Heart right ventricle (tissue), 16 donors: ENCODE measurements at places on chromosomes 11 and 22. TPM values are rescaled to one million over a fixed set of nuclear protein-coding genes. Genes with fewer than 3 reads are reported as not detected.

DNA sequence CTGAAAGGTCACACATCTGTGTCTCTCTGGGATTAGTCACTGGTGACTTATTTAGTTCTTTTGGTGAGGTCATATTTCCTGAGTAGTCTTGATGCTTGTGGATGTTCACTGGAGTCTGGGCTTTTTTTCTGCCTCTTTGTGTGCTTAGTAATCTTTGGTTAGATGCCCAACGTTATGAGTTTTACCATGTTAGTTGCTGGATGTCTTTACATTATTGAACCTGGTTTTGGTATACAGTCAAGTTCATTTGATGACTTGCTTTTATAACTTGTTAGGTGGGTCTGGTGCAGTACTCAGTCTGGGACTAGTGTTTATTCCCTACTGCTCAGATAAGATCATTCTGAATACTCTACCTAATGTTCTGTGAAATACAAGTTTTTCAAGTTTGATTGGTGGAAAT is 26.2 kb upstream of the SLC37A2 start:
- H3K27me3 ChIP-seq: no peaks in the 10 kb centered on the region
- H3K27ac ChIP-seq: no peak overlapping the region
- no peak for DNase-seq
- H3K4me1 ChIP-seq: no peaks in the 10 kb centered on the region
- H3K4me3 ChIP-seq: no peak overlapping the region
- H3K36me3 ChIP-seq: no peaks in the 10 kb centered on the region

DNA sequence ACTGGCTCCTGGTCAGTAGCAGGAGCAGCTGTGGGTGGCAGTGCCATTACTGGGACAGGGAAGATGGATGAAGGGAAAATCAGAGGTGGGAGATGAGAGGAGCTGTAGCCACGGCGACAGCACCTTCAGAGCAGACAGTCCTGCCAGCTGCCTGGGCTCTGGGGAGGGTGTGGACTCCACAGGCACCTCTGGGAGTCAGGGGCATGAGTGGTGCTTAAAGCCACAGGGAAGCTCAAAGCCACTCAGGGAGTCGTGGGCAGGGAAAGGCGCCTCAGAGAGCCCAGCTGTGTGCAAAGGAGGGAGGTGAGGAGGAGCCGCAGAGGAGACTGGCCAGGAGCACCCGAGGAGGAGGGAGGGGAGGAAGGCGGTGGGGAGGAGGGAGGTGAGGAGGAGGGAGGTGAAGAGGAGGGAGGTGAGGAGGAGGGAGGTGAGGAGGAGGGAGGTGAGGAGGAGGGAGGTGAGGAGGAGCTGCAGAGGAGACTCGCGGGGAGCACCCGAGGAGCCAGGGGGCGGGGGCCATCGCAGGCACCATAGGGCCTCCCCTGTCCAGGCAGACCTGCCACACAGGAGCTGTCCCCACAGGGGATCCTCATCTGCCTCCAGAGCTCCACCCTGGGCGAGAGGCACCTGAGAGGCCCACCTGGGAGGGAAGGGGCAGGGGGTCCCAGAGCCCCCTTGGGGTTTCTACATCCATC is 977.6 kb downstream of the BRD1 start:
- H3K36me3 ChIP-seq: no peaks in the 10 kb centered on the region
- no peaks in the 10 kb centered on the region for H3K4me1 ChIP-seq
- no peaks in the 10 kb centered on the region for H3K27me3 ChIP-seq
- DNase-seq: no peak
- H3K27ac ChIP-seq: no peak overlapping the region
- H3K4me3 ChIP-seq: no peak overlapping the region

DNA sequence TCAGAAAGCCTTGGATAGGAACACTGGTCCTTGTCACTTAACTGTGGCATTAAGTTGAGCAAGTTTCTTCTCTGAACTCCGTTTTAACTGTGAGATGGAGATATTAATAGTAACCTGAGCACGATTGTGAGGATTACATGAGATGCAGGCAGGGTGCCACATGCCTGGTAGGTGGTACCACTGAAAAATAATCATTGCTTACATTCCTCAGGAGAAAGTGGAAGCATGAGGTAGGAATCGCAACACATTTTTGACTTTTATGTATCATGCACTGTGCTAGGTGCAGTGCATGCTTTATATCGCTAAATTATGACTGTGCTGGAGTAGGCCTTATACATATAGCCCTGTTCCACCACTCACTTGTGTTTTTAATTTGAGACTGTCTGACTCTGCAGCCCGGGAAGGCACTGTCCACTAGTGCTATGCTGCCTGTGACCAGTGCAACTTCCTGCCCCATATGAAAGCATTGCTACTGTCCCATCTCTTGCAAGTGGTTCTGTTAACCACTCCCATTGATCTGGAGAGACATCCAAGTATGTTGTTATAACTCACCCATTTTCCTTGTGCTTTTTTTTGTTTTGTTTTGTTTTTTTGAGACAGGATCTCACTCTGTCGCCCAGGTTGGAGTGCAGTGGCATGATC is 1.0 kb downstream of the UQCR10 start:
- peaks cover 40% of the 10 kb centered on the region for H3K4me1 ChIP-seq
- no peaks in the 10 kb centered on the region for H3K27me3 ChIP-seq
- peaks cover 5% of the 10 kb centered on the region for H3K36me3 ChIP-seq
- DNase-seq: no peak
- H3K4me3 ChIP-seq: peak overlapping the region; percentile 52

- H3K4me3 ChIP-seq: no peak overlapping the region
- DNase-seq: no peak
- no peaks in the 10 kb centered on the region for H3K4me1 ChIP-seq
- H3K27me3 ChIP-seq: no peaks in the 10 kb centered on the region
- H3K27ac ChIP-seq: no peak overlapping the region
Observed at GRCh38 chr11:11786234-11786633, 55.5 kb upstream of the USP47 start.

DNA sequence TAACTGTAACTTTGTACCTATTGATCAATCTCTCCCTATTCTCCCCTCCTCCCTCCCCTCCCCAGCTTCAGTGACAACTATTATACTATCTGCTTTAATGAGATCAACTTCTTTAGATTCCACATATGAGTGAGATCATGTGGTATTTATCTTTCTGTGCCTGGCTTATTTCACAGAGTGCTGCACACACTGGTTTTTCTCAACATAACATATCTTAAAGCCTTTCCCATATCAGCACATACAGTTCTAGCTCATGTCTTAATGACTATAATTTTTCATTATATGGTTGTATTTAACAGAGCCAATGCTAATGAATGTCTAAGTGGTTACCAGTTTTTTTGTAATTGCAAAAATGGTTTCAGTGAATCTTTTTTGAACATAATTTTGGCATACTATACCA is 340.3 kb upstream of the DDI1 start:
- H3K4me1 ChIP-seq: no peaks in the 10 kb centered on the region
- H3K36me3 ChIP-seq: no peaks in the 10 kb centered on the region
- DNase-seq: no peak
- no peak overlapping the region for H3K27ac ChIP-seq
- no peaks in the 10 kb centered on the region for H3K27me3 ChIP-seq
- no peak overlapping the region for H3K4me3 ChIP-seq

DNA sequence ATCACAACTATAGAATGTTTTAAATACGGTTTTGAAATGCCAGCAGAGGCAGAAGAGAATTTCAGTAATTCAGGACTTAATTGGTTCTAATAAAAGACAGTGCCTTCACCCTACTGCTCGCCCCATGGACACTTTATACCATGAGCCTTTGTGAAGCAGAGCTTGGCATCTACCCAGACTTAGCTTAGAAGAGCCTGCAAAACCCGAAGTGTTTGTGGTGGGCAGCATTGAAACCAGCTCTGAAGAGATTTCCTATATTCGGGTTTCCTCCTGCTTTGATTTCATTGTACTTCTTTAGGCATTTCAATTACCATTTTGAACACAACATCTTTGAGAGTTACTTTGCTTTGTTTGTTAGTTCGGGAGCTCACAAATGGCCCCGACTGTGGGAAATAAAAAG is 185.1 kb upstream of the MTNR1B start:
- no peaks in the 10 kb centered on the region for H3K4me1 ChIP-seq
- H3K4me3 ChIP-seq: no peak overlapping the region
- DNase-seq: no peak
- H3K36me3 ChIP-seq: no peaks in the 10 kb centered on the region
- no peak overlapping the region for H3K27ac ChIP-seq

DNA sequence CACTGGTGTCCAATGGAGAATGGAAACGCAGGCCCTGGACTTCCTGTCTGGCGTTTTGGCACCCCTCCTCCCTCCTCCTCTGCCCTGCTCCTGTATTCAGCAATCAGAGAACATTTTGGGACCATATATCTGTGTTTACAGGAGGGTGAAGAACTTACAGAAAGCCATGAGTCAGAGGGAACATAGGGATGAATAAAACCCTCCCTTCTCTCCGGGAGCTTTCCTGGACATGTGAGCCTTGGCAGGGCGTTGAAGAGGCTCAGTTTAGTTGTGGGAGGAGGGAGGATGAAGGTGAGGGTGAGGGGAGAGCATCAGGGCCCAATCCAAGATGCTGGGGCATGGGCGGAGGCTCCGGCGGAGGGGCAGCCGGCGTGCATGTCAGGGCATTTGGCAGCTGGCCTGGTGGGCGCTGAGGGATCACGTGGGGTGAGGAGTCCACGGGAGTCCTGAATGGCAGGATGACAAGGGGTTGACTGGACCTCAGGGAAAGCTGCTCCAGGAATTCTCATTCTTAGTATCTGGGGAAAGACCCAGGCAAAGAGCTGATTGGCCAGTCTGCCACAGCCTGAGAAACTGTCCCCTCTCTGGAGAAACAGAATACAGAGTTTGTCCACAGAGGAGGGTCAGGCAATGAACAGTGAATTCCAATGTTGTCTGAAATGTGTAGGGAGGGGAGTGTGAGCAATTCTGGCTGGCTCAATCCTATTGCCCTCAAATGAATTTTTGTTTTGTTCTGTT is 28.9 kb downstream of the MICAL2 start:
- H3K27ac ChIP-seq: peak overlapping the region; percentile 71
- no peak for DNase-seq
- H3K27me3 ChIP-seq: no peaks in the 10 kb centered on the region
- H3K4me1 ChIP-seq: peaks cover 75% of the 10 kb centered on the region
- H3K36me3 ChIP-seq: peaks cover 8% of the 10 kb centered on the region
- H3K4me3 ChIP-seq: no peak overlapping the region

- H3K36me3 ChIP-seq: no peaks in the 10 kb centered on the region
- H3K4me3 ChIP-seq: peak overlapping the region; percentile 53
- peaks cover 72% of the 10 kb centered on the region for H3K4me1 ChIP-seq
- peak overlapping the region; percentile 88 for H3K27ac ChIP-seq
- DNase-seq: no peak
- H3K27me3 ChIP-seq: no peaks in the 10 kb centered on the region
Observed at GRCh38 chr11:118909619-118910308, 16.0 kb downstream of the BCL9L start.

- H3K27me3 ChIP-seq: no peaks in the 10 kb centered on the region
- H3K4me3 ChIP-seq: no peak overlapping the region
- peaks cover 12% of the 10 kb centered on the region for H3K4me1 ChIP-seq
- peak overlapping the region; percentile 45 for H3K27ac ChIP-seq
- peak; percentile 35 for DNase-seq
Observed at GRCh38 chr22:33909075-33909458, 11.2 kb downstream of the LARGE1 start.

TSKU gene
- 13.7 TPM for polyA plus RNA-seq

DNA sequence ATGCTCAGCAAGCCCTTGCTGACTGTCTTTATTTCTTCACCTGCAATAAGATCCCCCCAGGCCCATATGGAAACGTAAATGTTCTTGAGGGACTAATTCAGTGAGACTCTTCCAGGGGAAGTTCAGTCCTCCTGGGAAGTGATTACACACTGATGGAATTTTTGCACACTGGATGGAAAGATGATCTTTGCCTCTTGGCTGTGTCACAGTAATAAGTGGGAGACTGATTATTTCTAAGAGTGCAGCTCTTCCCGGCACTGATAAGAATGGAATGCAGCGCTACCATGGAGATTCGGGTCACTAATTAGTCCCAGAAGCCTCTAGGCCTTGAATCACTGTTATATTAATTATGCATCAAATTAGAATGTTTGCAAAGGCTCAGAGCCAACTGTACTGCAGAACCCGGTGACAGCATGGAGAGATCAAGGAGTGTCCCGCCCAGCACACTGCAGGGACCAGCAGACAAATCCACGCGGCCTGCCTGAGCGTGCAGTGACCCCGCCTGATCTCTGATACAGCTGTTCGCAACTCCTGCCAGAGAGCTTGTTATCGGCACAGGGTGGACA is 178.3 kb downstream of the SNX19 start:
- peak; percentile 72 for DNase-seq
- no peaks in the 10 kb centered on the region for H3K27me3 ChIP-seq

GRCh38 chr22:21652547-21653545 is 10.7 kb downstream of the SDF2L1 start:
- peak overlapping the region; percentile 65 for H3K27ac ChIP-seq
- no peak for DNase-seq
- H3K27me3 ChIP-seq: no peaks in the 10 kb centered on the region
- H3K4me1 ChIP-seq: peaks cover 26% of the 10 kb centered on the region
- no peaks in the 10 kb centered on the region for H3K36me3 ChIP-seq
- peak overlapping the region; percentile 45 for H3K4me3 ChIP-seq
